Activated T-helper 17 cell treated with anti-CD3 and anti-CD28 coated beads, Interleukin-2, amount 50 U/mL, for 72 hours (primary cell): ENCODE measurements at places on chromosomes 12 and 14. TPM values are rescaled to one million over a fixed set of nuclear protein-coding genes. Genes with fewer than 3 reads are reported as not detected.
A peak's percentile ranks its signal among the peaks of the same experiment; 100 is the strongest.

Gene CMKLR1
- not detected for total RNA-seq

Gene KCNC2
- total RNA-seq: not detected

Gene CSAD
- 29.8 TPM for total RNA-seq

Gene LTB4R2
- 13.5 TPM for total RNA-seq

Gene CBLN3
- total RNA-seq: 14.6 TPM

Gene TBC1D30
- total RNA-seq: 0.34 TPM

Gene CCDC175
- total RNA-seq: not detected

Gene RGS6
- total RNA-seq: 1.5 TPM

DNA sequence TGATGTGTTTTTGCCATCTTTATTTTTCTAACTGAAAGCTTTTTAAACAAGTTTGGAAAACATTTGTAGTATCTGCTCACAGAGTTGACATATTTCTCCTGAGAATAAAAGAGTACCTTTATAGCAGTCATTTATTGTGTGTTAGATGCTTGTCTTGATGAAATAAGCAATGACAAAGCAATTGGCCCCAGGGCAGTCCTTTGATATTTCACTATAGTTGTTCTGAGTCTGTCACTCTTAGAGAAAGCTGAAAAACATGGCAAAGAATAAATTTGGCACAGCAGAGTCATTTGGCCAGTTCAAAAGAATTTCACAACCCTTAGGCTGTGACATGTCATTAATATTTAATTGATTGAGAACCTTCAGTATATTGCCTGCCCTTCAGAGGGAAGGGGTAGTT, 166.2 kb downstream of the PTPRO start:
- no peak for ATAC-seq

DNA sequence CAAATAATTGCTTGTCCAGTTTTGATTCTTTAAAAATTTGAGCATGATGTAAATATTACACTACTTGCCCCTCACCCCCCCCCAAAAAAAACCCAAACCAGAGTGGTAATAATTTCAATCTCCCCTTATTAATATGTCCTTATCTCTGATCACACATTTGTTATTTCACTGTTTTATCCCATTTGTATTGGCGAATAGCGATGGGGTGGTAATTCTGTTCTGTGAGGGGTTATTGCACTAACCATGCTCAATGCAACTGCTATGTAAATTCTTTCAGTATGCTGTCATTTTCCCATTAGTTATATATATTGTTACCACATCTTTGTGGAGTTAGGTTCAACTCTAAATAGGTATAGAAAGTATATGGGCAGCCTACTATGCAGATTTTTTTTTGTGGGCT, 1.1 kb downstream of the RIMKLB start:
- no peak for ATAC-seq

- ATAC-seq: no peak
These were observed 1.8 kb downstream of the ALX1 start for GRCh38 chr12:85281636-85282312.

- ATAC-seq: no peak
These were observed 7.0 kb downstream of the MYL2 start for GRCh38 chr12:110913119-110914056.

DNA sequence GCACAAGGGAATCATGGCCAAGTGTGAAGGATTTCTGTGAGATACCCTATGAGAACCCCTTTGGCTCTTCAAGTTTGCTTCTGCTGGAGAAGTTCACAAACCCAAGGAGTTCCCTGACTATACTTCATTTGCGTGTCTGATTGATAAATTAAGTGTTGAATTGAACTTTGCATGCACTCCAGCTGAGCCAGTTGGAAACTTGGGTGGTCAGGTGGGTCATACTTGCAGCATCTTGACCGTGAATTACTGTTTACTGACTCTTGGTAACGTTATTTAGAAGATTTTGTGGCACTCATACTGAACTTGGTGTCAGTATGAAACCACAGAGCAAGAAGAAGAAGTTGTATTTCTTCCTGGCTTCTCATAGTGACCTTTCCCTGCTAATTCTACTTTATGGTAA, 77.5 kb downstream of the TGFB3 start:
- no peak for ATAC-seq

DNA sequence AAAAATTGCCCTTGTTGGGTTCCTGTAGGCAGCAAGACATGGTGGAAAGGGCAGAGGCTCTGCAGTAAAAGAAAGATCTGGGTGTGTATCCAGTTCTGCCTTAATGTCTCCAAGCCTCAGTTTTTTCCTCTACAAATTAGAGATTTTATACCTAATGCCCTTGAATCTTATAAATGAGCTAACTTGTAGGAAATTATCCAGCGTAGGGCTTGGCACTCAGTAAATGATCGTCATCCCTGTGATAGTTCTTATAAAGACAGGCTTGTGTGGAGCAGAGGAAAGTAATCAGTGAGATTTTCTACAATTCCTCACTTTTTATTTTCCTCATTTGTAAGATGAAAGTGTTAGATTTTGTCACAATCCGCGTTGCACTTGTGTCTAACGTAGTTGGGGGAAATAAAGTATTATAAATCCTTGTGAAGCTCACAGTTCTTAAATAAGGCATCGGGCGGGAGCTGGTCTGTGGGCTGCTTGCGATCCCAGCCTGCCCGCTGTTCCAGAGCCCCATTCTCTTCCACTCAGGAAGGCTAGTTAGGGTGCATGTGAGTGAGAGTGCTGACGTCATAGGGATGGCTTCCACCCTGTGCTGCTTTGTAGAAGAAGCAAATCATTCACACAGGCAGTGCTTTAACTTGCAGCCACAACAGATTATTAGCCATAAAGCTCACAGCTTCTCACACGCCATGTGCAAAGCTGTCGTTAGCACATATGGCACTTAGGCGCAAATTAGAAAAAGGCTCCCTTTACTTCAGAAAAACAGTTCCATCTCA, 87.6 kb downstream of the EML1 start:
- no peak for ATAC-seq

DNA sequence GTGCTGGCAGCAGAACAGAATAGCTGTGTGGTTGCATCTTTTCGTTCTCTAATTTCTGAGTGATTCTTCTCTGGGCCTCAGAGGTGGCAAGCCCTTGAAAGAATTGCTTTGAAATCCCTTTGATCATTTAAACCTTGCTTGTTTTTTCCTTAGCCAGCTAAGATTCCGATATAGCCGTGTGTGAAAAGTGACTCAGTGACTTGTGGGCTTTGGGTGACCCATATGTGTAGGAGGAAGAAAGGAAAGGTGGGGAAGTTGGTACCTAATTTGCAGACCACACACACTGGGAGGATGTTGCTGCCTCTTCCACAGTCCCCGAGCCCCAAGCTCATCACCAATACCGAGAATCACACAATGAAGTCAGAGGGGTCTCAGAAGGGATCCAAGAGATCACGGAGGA, 18.8 kb downstream of the SLC24A4 start:
- ATAC-seq: peak; percentile 83

- no peak for ATAC-seq
These were observed 4.7 kb upstream of the CCER1 start for GRCh38 chr12:90959538-90960139.

GRCh38 chr14:84181072-84181471, 1348.9 kb upstream of the FLRT2 start:
- no peak for ATAC-seq

GRCh38 chr12:4908684-4909409, 858 bp upstream of the KCNA1 start:
- ATAC-seq: no peak

DNA sequence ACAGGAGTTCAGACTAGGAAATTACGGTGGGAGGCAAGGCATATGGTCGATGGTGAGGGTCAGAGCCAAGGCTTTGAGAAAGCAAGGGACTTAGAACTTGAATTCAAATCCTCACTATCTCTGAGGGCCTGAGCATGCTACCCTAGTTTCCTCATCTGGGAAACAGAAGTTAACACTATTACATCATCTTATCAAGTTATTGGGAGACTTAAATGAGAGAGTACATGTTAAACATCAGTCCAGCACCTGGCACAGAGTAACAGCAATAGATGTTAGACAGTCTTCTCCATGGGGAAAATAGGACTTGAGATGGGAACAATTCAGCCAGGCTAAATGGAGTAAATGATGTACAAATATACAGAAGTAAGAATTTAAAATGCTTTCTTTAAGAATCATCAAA, 38.5 kb downstream of the SLC38A1 start:
- ATAC-seq: no peak
